ENCODE measurements at places on chromosomes 3 and 15.

- no peak for DNase-seq
These were observed 69.3 kb downstream of the LRRC28 start for GRCh38 chr15:99320374-99321215.

- DNase-seq, result no peak
These were observed 79.4 kb downstream of the AAGAB start for GRCh38 chr15:67174864-67175573.

- DNase-seq, result no peak
These were observed 75.6 kb upstream of the CHRNB4 start for GRCh38 chr15:78716651-78717050.

DNA sequence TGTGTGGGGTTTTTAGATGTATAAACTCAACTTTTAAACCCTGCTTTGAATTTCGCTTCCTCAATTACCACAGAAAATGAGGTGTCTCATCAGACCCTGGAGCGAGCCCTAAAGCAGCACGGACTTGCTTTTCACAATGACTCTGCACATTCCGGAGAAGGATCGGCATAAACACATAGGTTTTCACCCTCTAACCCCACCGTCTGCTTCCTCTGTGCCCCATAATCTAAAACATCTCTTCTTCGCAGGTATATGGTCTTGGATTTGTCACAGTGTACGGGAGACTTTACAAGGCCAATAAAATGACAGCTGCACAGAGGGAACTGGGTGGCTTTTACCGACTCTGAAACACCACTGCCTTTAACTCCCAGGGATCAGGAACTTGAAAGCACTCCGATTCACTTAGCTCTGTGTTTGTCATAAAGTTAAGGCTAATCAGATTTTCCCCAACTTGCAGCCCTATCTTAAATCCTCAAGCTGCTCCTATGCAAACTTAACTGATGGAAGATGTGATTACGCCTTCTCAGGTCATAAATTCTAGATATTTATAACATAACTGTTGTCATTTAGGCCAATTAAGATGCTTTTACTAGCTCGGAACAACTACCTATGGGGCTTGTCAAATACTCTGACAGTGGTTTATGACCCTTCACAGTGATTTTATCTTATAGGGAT lies 133.4 kb upstream of the WNT5A start:
- peak; percentile 56 for DNase-seq

DNA sequence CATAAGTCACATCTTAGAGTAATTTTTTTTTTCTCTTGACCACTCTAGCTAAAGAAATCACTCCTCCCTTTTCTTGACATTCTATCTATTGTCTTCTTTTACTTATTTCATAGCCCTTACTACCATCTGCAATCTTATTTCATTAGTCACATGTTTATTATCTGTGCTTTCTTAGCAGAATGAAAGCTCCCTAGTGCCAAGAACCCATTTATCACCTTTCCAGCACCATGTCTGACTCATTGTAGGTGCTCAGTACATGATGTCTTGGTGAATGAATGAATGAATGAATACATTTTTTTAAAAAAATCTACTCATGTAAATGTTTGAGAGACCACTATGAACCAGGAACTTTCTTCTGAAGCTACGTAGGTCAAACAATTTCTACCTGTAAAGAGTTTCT lies 157.2 kb downstream of the CADPS start:
- no peak for DNase-seq

DNA sequence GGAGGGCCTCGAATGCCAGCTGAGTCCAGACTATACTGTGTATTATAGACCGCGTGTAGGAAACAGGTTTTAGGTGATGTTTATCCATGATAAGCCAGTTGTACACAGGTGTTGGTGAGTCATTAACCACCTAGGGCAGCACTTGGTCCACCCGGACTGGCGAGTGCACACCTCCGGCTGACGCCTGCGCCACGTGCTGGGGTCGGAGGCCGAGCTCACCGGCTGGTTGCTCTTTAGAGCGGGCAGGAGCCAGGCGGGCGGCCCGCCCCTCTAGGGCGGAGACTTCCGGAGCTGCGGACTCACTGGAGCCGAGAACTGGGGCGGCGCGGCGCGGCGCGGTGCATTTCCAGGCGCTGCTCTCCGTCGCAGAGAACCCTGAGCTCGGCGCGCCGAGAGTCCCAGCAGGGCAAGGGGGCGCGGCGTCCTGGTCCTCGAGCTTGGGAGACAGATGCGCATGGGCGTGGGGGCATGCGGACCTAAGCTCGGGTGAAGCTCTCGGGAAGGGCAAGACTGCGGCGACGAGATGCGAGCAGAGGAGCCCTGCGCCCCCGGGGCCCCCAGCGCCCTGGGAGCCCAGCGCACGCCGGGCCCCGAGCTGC lies at the start of gene ESYT3:
Gene ESYT3, plus strand, starts transcription at position 341 of the 599 bp plus-strand sequence. Its CDS starts 183 bp downstream, at position 524.
- DNase-seq, result no peak

GRCh38 chr3:194577986-194578905 lies 55.0 kb downstream of the TMEM44 start:
- DNase-seq, result no peak

DNA sequence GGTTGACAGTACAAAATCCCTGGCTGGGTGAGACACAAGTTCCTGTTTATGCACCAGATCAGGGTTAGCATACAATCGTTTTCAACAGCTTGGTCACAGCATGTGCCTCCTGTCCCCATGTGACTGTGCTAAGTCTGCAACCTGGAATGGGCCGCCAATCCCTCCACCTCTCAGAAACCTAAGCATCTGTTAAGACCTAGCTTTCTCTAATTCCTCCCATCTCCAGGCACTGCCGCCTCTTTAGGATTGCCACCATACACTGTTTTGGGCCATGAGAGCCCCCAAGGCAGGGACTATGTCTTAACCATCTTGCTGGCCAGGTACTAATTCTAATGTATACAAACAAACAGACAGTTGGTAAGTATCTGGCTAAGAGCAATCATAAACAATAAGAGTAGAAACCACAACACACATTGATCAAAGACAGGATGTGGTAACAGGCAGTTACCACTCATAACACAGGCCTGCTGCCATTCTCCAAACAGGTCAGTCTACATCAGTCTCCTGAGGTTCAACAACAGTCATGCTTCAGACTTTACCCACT lies 25.6 kb downstream of the SEC22C start:
- DNase-seq, result no peak

- no peak for DNase-seq
These were observed 352.6 kb upstream of the CCDC54 start for GRCh38 chr3:107024551-107025026.

DNA sequence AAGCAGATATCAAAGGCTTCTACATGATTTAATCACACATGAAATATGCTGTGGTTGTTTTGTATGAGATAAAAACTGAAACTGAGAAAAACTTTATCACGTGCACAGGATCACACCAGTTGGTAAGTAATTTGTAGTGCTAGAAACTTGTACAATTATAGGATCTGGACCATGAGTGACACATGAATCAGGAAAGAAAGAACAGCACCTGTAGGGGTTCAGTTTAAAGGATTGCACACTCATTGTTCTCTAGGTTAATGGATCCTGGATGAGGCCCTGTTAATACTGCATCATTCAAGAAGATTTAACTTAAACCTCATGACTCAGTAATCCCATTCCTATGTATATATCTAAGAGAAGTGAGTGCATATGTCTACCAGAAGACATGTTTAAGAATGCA lies 87.9 kb downstream of the STT3B start:
- DNase-seq, result no peak

GRCh38 chr3:111314898-111315297 lies 227.1 kb upstream of the CD96 start:
- DNase-seq, result no peak

DNA sequence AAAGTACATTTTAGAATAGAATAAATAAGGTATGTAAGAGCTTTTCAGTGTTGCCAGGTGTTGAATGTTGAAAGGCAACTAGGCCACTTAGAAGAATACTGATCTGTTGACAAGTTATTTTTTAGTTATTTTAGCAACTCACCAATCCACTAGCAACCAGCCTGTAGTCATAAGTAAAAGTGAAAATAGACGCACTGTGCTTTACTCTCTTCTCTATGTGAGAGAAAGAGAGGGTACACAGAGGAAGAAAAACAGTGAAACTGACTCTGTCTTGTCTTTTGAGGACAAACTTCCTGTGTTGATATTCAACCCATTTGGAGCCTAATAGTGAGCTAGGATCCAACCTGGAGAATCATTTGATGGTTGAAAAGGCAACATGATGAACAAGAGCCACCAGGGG lies 327.1 kb upstream of the GOLIM4 start:
- DNase-seq, result no peak

- DNase-seq, result no peak
These were observed 67.1 kb upstream of the CDV3 start for GRCh38 chr3:133506215-133506901.

- no peak for DNase-seq
These were observed 51.4 kb downstream of the SSUH2 start for GRCh38 chr3:8593021-8593827.

DNA sequence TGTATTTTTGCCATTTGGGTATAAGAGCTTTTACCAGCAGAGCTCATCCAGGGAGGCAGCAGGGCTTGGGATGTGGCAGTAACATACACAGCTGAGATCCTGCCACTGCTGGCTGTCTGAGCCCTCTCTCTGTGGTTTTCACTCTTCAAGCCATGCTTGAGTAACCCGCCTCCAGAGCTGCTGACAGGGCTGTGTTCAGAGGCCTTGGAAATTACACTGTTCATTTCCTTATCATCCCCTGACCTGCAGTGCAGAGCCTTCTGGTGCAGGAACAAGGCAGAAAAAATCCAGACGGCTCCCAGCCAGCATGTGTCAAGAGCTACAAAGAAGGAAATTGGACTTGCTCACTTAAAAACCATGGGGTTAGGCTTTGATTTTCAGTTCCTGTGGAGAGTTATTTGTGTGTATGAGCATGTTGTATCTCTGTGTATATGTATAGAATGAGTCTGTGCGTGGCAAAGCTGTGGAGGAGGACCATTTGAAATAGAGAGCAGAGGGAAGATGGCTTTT lies 47.0 kb downstream of the ZNF609 start:
- no peak for DNase-seq

DNA sequence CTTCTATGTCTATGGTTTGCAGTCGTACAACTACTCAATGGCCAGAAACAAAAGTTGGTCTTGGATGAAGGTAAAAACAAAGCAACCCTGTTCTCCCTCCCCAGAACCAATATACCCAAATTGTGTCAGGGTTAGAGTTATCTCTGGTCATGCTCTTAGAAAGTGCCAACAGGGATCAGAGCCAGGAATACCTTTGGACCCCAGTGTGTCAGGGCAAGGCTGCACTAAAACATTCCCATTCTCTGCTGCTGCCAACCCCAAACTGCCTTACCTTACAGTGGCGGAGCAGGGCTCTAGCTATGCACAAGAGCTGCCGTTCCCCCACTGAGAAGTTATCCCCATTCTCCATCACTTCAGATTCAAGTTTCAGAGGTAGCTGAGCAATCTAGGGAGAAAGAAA lies 42.4 kb upstream of the PARL start:
- no peak for DNase-seq

DNA sequence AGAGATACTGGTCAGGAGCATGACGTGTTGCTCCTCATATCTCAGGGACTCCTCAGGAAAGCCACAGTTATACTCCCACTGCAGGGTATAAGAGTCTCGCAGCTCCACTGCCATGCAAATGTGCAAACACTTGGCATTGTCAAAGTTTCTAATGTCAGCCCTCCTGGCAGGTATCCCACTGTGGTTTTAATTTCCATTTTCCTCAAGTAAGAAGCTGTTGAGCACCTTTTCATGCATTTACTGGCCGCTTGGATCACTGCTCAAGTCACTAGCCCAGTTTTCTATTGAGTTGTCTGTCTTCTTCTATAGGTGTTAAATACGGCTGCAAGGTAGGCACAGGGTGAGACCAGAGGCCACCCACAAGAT lies 41.9 kb upstream of the GRIP2 start:
- no peak for DNase-seq

- DNase-seq, result no peak
These were observed 48.7 kb downstream of the SLC49A4 start for GRCh38 chr3:122843604-122844003.

- DNase-seq, result no peak
These were observed 205.7 kb upstream of the ROBO1 start for GRCh38 chr3:79973482-79973881.

DNA sequence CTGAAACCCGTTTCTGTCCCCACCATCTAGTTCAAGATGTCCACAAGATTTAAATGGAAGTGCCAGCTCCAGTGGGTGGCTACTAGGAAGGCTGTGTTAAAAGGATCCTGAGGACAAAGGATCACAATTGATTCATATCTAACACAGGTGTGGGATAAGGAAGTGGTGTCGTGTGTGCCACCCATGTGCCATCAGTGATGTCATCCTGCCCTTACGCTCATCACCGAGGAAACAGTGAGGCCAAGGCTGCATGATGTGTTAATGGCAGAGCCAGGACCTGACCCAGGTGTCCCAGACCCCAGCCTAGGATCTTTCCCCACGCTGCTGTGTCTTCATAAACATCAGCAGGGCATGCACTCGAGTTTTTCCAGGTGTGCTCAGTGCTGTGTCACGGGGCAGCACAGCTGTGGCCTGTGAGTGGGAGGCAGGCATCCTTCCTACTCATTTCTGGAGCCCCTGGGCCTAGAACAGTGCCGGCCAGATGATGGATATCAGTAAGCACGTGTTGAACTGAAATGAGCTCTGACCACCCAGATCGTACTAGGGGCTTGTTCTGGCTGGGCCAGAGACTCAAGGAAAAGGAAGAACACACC lies 10.6 kb upstream of the TGM5 start:
- no peak for DNase-seq

DNA sequence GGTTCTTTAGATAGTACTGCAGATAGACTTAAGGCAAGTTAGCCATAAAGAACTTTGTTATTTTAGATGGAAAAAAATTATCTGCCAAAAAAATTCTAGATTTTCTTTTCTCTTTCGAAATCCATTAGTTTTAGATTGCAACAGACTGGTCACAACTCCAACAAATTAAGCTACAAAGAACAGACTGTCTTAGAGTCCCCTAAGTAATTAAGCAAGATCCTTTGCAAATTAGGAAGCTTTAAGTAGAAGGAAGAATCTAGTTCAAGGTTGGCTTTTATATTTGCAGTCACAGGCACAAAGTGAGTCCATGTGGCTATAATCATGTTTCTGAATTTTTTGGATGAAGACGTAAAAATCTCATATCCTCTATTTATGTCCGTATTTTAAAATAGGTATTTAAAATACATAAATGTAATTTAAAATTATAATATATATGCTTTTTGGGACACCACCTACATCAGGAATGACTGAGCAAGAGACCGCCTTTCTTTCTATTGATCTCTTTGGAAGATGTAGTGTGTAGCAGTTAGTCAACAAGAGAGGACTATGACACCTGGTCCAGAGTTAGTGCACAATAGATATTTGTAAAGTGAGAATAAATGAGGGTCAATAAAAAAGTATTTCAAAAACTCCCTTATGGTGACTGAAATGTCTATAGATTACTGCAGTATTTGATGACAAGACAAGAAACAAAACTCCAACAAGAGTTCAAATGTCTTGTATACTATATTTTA lies 34.4 kb downstream of the TMEM45A start:
- DNase-seq, result no peak
